GM23338 (cell line): ENCODE measurements at places on chromosomes 7 and 10.

GRCh38 chr7:159125104-159125954, 19.3 kb downstream of the VIPR2 start:
- DNase-seq: no peak

GRCh38 chr10:132137111-132138072, 49.4 kb upstream of the DPYSL4 start:
- no peak for DNase-seq

- DNase-seq: no peak
Observed at GRCh38 chr10:87864496-87865059, 1.2 kb downstream of the PTEN start.

- no peak for DNase-seq
Observed at GRCh38 chr7:107165341-107165740, 3.5 kb upstream of the HBP1 start.

DNA sequence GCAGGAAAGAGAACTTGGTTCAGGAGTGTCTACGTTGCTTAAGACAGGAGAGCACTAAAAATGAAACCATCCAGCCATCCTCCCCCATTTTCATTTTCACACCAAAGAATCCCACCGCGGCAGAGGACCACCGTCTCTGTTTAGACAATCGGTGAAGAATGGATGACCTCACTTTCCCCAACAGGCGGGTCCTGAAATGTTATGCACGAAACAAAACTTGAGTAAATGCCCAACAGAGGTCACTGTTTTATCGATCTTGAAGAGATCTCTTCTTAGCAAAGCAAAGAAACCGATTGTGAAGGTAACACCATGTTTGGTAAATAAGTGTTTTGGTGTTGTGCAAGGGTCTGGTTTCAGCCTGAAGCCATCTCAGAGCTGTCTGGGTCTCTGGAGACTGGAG, 1.4 kb upstream of the IL6 start:
- peak; percentile 67 for DNase-seq

DNA sequence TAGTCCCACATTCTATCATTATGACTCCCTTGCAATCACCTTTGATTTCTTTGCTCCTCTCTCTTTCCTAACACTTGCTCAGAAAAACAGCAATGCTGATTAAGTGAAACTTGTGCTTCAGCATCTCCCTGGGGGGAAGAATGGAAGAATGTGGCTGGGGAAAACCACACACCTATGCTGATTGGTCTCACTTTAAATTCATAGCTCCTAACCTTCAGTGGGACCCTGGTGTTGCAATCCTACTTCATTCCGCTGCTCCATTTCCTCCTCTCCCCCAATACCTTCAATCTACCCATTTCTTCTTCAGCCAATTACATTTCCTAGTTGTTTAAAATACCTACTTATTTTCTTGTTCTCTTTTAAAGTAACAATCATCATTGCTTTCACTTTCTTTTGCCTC, 1166.7 kb upstream of the C7orf33 start:
- DNase-seq: peak; percentile 13
